CD4-positive, alpha-beta T cell (primary cell): ENCODE measurements at places on chromosomes 4 and X. TPM values are rescaled to one million over a fixed set of nuclear protein-coding genes. Genes with fewer than 3 reads are reported as not detected.

The SMR3A gene
- total RNA-seq, result not detected

The GAGE12F gene
- not detected for total RNA-seq

The CHST7 gene
- 4.6 TPM for total RNA-seq

The PTCHD1 gene
- not detected for total RNA-seq
